Stimulated activated CD8-positive, alpha-beta memory T cell treated with anti-CD3 and anti-CD28 coated beads, Interleukin-12 subunit alpha, Interleukin-12 subunit beta, amount 100 ng/mL, for 4 hours (primary cell): ENCODE measurements at places on chromosomes 1 and 21.
A peak's percentile ranks its signal among the peaks of the same experiment; 100 is the strongest.

DNA sequence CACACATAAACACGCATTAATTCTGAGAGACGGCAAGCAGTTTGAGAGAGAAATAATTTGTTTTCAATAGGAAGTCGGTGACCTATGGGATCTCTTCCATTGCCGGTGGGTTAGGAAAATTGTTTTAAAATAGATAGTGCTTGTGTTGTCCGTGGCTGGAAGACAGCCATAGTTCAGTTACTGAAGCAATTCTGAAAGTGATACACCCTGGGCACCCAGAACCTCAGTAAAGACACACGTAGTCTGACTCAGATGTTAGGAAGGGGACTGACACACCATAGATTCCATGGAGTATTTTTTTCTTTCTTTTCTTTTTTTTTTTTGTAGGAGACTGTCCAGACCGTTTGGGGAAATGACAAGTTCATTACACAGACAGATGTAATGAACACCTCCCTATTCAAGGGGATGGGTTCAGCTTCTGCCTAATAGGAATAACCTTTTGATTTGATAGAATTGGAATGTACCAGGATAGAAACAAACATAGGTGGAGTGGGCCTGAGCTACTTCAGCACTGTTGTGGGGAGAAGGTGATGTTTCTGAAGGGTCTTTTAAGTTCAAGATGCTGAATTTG is 1.6 kb downstream of the C1orf21 start:
- DNase-seq, result no peak

- DNase-seq, result no peak
These were observed 12.6 kb downstream of the MCL1 start for GRCh38 chr1:150566589-150567340.

- no peak for DNase-seq
These were observed 2.2 kb upstream of the USP24 start for GRCh38 chr1:55217226-55217986.

- no peak for DNase-seq
These were observed 180.2 kb downstream of the CRB1 start for GRCh38 chr1:197448121-197448779.

DNA sequence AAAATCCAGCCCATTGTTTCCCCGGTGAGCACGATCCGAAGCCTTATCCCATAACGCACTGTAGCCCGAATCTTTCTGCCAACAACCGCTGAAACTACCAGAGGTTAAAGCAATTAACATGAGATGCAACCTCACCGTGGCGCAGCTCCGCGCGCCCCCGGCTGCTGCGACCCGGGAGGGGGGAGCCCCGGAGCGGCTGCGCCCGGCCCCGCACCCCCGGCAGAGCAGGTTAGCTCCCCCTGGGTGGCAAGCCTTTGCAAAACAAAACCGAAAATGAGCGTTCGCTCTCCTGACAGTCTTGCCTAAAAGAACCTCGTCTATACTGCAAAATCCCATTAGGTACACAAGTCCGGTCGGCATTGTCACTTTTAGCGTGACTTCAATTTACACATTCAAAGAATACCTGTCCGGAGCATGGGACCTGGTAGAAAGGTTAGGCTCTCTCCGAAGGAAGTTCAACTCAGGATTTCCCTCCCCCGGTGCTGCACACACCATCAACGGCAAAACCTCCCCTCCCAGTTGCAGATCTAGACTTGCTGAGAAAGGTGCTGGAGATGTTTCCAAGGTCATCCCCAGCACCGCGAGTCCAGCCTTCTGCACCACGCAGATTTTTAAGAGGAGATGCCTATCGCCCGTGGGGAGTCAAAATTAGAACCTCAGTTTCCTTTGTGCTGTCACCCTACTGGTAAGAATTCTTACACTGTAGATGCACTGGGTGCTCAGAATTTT is 107.5 kb downstream of the ZNF281 start:
- DNase-seq, result peak; percentile 52
